ENCODE measurements at places on chromosomes 5 and 9. TPM values are rescaled to one million over a fixed set of nuclear protein-coding genes. Genes with fewer than 3 reads are reported as not detected.

The RASGEF1C gene
- 0.35 TPM for total RNA-seq

The PCDHA10 gene
- under 0.01 TPM for total RNA-seq

The FBP1 gene
- total RNA-seq: not detected

The CDHR2 gene
- total RNA-seq: not detected

The PCDHGB1 gene
- total RNA-seq: 0.82 TPM

The TMEM171 gene
- total RNA-seq: 3.5 TPM

The MORN5 gene
- total RNA-seq: not detected

The MEGF9 gene
- 4.7 TPM for total RNA-seq

The PHF24 gene
- 1.0 TPM for total RNA-seq

The LCN6 gene
- total RNA-seq: not detected

The RORB gene
- 3.8 TPM for total RNA-seq

The CD74 gene
- total RNA-seq: 3.2 TPM

The SLC36A2 gene
- not detected for total RNA-seq

The LRRC19 gene
- total RNA-seq: not detected

The GADD45G gene
- total RNA-seq: not detected

The WNT8A gene
- not detected for total RNA-seq

The EIF4EBP3 gene
- 1.4 TPM for total RNA-seq

The IL3 gene
- total RNA-seq: not detected

The NOXA1 gene
- total RNA-seq: 0.23 TPM

The GAPT gene
- not detected for total RNA-seq

The DUSP1 gene
- total RNA-seq: 278 TPM

The SMARCA2 gene
- 46.6 TPM for total RNA-seq

The NIM1K gene
- total RNA-seq: 0.70 TPM

The ARID3C gene
- 0.35 TPM for total RNA-seq

The SLC6A18 gene
- not detected for total RNA-seq

The MRPL22 gene
- total RNA-seq: 35.9 TPM

The ADGRD2 gene
- not detected for total RNA-seq

The DCP2 gene
- 10.7 TPM for total RNA-seq

The GPX8 gene
- 138 TPM for total RNA-seq

The SYK gene
- not detected for total RNA-seq

The CCDC180 gene
- 2.1 TPM for total RNA-seq

The PTCD2 gene
- total RNA-seq: 4.8 TPM

The CDX1 gene
- 0.12 TPM for total RNA-seq

The SPATA31A3 gene
- total RNA-seq: not detected

The PCDH1 gene
- total RNA-seq: 7.5 TPM

The LMX1B gene
- total RNA-seq: not detected

The TESK1 gene
- 20.8 TPM for total RNA-seq

The PCDHGB3 gene
- 1.8 TPM for total RNA-seq

The PCDHB2 gene
- total RNA-seq: 0.09 TPM

The GMCL2 gene
- total RNA-seq: not detected

The NUTM2G gene
- not detected for total RNA-seq

The CKMT2 gene
- total RNA-seq: not detected

The NTRK2 gene
- total RNA-seq: 5.4 TPM

The PSAT1 gene
- 184 TPM for total RNA-seq

The CARTPT gene
- total RNA-seq: not detected

The LIFR gene
- total RNA-seq: 38.8 TPM

The AIF1L gene
- 2.5 TPM for total RNA-seq

The PRSS3 gene
- total RNA-seq: 14.4 TPM

The C8G gene
- total RNA-seq: not detected

The PCDHGA4 gene
- 3.9 TPM for total RNA-seq

The SLC6A19 gene
- total RNA-seq: not detected

The SPATA31E1 gene
- total RNA-seq: not detected

The PRRX2 gene
- 14.3 TPM for total RNA-seq

The GLIPR2 gene
- total RNA-seq: 41.5 TPM

The GTF3C4 gene
- 9.5 TPM for total RNA-seq

The RLN1 gene
- total RNA-seq: 3.7 TPM
